Right kidney (tissue), 9 donors: ENCODE measurements at places on chromosomes 3 and 15.

DNA sequence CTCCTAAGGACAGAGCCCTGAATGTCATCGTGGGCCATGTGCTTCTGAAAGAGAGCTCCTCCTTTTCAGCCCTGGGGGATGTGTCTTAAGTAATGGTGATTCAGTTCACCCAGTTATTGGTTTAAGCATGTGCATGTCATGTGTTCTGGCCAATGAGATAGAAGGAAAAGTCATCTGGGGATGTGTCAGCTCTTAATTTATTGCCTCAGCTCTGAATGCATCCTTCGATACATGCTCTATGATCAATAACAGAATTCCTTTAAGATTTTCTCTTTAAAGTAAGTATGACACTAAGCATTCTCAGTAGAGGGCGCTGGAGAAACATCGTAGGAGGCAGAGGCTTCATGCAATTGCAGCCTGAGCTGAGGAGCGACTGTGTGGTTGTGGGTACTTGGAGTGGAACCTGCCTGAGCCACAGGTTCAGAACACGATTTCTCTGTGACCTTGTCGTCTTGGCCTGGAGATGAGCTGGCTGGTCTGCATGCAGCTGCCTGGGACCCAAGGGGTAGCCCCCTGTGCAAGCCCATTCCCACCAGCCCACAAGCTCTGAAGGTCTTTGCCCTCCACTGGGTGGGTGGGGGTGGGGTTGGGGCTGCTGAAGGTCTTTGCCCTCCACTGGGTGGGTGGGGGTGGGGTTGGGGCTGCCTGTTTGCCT, 69.5 kb downstream of the C3orf38 start:
- peak; percentile 48 for DNase-seq

DNA sequence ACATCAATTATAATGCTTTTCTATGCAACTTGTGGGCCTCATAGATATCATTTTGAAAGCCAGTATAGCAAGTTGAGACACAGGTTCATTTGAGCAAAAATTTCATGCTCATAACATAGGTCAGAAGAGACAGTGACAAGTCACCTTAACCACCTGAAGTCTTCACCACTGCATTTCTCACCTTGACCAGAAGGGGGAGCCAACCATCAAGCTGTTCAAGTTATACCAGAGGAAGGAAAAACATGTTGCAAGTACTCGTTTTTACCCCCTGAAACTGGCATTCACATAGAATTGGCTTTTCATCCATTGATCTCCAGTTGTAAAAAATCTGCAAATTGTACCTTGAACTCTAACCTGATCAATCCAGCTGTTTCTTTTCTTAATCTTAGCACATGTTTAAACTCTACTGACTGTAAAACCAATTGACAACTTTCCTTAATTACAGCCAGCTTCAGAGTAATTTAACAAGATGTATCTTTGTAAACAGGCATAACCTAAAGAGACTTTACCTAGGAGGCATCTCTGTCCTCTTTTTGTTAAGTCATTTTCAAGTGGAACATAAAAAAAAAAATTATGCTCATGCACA, 1.4 kb downstream of the LMOD3 start:
- DNase-seq: peak; percentile 10

- DNase-seq: no peak
These were observed 554.0 kb downstream of the NSUN3 start for GRCh38 chr3:94616833-94617232.

DNA sequence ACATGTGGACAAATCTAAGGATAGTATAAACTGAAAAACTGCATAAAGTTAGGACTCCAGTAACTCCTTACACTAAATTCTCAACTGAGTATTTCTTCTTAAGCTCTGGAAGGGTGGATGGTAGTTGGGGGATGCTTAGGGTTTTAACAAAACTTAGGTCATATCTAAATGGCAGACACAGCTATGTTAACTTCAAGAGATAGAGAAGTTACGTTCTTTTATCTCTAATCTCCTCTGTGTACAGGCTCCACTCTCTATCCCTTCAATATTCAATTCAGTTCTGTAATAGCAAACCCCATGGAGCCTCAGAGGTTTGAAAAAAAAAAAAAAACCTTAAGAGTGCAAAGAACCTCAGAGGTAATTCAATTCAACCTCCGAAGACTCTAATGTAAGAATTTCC, 3.1 kb downstream of the CMTM6 start:
- DNase-seq: no peak

DNA sequence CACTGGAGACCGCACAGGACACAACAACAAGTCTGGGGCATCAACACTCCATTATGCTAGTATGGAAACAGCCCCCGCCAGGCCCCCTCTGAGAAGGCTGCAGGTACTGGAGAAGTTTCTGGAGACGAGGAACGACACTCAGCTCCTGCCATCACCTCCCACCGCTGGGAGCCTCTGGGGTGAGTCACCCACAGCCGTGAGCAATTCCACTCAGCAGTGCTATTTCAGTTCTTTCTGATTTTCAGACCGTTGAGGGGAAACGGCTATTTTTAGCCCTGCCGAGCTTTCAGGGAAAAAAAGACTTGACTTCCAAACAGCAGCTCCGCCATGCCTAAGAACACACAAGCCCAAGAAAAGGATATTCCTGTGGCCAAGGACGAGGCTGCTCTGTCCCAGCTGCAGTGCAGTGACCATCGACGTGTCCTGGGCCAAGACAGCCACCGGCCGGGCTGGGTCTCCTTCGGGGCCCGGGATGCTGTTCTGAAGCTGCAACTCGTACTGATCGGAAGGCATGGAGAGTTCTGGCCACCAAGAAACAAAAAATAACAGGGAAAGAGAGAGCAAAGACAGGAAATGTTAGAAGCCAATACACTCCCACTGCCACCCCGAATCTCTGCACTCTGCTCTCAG, 40.8 kb downstream of the NUP210 start:
- no peak for DNase-seq

- DNase-seq: no peak
These were observed 25.6 kb downstream of the TEX9 start for GRCh38 chr15:56390739-56391267.

- no peak for DNase-seq
These were observed 648.8 kb upstream of the KCNMB2 start for GRCh38 chr3:177887475-177887874.

GRCh38 chr3:33881156-33882064, 83.0 kb downstream of the PDCD6IP start:
- no peak for DNase-seq

GRCh38 chr3:140152851-140153639, 218.1 kb downstream of the CLSTN2 start:
- no peak for DNase-seq

DNA sequence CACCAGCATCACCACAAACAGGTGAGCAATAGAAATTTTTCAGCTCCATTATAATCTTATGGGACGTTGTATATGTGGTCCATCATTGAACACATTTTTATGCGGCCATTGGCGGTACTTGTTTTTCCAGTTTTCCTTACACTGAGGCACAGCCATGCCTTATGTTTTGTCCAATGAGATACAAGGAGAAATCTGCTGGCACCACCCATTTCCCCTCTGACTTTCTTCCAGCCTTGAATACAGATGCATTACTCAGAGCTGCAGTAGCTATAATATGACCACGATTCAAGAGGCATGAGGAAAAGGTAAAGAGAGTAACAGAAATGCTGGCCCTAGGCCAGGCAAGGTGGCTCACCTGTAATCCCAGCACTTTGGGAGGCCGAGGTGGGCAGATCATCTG, 9.0 kb upstream of the PIK3R4 start:
- no peak for DNase-seq
